T-cell (primary cell): ENCODE measurements at places on chromosomes 16 and 17. TPM values are rescaled to one million over a fixed set of nuclear protein-coding genes. Genes with fewer than 3 reads are reported as not detected.

GRCh38 chr16:85370543-85370880 is 242.6 kb upstream of the GSE1 start:
- H3K27me3 ChIP-seq: peaks cover 21% of the 10 kb centered on the region
- no peaks in the 10 kb centered on the region for H3K36me3 ChIP-seq
- no peak overlapping the region for H3K27ac ChIP-seq
- H3K4me3 ChIP-seq: no peak overlapping the region
- no peak for DNase-seq

KRT33B gene
- total RNA-seq: not detected

DNA sequence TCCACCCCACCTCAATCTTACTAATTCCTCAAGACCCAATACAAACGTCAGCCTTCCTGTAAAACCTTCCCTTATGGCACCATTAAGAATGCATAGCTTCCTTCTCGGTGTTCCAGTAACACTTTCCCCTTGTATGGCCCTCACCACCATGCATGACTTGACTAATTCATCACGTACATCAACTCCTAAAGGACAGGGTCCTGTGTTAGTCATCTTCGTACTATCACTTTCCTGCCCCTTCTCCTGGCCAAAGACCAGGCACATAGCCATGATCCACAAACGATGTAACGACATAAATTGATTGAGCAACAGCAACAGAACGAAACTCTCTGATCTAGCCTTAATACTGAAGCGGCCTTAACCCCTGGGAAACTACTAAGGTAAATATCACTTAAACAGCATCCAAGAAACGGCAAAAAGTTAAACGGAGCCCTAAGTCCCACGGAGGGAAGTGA is 612 bp downstream of the PSMD12 start:
- H3K4me3 ChIP-seq: peak overlapping the region; percentile 94
- peak overlapping the region; percentile 94 for H3K27ac ChIP-seq
- peaks cover 24% of the 10 kb centered on the region for H3K4me1 ChIP-seq
- no peaks in the 10 kb centered on the region for H3K27me3 ChIP-seq
- peak; percentile 53 for DNase-seq

DNA sequence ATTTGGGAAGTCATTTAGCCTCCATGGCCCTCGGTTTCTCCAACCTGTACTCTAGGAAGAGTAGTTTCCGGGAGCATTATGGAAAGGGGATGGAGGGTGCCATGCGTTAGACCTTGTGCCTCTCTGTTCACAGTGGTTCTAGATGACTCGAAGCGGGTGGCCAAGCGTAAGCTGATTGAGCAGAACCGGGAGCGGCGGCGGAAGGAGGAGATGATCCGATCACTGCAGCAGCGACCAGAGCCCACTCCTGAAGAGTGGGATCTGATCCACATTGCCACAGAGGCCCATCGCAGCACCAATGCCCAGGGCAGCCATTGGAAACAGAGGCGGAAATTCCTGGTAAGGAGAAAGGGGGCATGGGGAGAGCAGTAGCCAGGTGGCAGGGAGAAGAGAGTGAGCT is 15.9 kb downstream of the NR1D1 start:
- H3K27ac ChIP-seq: no peak overlapping the region
- no peak for DNase-seq
- H3K36me3 ChIP-seq: peaks cover 59% of the 10 kb centered on the region

OTOA gene
- total RNA-seq: 0.20 TPM
